CD8-positive, alpha-beta memory T cell (primary cell): ENCODE measurements at places on chromosomes 2 and 18. TPM values are rescaled to one million over a fixed set of nuclear protein-coding genes. Genes with fewer than 3 reads are reported as not detected.

Gene CAPN14
- total RNA-seq, result 0.31 TPM

Gene RAB6C
- 0.09 TPM for total RNA-seq

Gene LRRC30
- not detected for total RNA-seq

DNA sequence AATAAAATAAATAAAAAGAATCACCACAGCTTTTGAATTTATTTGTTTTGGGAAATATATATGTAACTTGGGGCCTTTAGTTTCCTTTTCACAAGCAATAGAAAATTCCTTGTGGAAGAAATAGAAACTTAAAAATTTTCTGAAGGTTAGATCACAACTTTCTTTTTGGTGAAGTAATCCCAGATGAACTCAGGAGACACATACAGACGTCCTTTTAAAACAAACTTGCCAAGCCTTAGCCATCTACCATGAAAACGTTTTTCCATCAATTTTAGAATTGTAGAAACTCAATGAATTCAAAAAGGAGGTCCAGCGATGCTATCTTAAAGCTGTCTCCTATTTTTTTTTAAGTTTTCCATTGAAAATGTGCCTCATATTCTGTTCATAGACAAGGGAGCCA lies 225.6 kb downstream of the ASXL3 start:
- no peak for DNase-seq
- H3K27ac ChIP-seq, result no peak overlapping the region
- no peaks in the 10 kb centered on the region for H3K4me1 ChIP-seq
- no peaks in the 10 kb centered on the region for H3K36me3 ChIP-seq
- no peak overlapping the region for H3K4me3 ChIP-seq

GRCh38 chr2:28047681-28048080 lies 157.2 kb downstream of the BABAM2 start:
- H3K27ac ChIP-seq, result no peak overlapping the region
- no peaks in the 10 kb centered on the region for H3K4me1 ChIP-seq
- no peak overlapping the region for H3K4me3 ChIP-seq
- no peaks in the 10 kb centered on the region for H3K27me3 ChIP-seq
- DNase-seq, result no peak

DNA sequence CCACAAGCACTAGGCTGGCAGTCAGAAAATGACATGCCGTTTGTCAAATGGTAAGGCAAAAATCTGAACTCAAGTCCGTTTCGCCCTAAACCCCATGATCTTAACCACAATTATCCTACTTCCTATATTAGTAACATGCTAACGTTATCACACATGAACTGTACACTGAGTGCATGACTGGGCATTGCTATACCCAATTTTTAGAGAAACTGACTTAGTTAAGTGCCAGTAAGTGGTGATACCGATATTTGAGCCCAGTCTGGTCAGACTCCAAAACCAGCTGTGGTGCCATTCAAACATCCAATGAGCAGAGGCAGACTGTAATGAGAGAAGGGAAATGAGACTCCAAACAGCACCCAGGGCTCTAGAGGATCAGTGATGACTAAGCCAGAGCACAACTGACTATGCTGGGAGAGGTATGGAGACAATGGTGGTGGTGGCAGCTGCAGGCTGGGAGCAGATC lies 311.7 kb upstream of the PKDCC start:
- DNase-seq, result no peak
- H3K4me1 ChIP-seq, result no peaks in the 10 kb centered on the region
- no peaks in the 10 kb centered on the region for H3K36me3 ChIP-seq
- no peak overlapping the region for H3K4me3 ChIP-seq
- H3K27me3 ChIP-seq, result no peaks in the 10 kb centered on the region
- no peak overlapping the region for H3K27ac ChIP-seq
